Thoracic aorta (tissue), 2 donors: ENCODE measurements at places on chromosomes 11 and 22. TPM values are rescaled to one million over a fixed set of nuclear protein-coding genes. Genes with fewer than 3 reads are reported as not detected.

MISFA gene
- total RNA-seq = not detected

DNA sequence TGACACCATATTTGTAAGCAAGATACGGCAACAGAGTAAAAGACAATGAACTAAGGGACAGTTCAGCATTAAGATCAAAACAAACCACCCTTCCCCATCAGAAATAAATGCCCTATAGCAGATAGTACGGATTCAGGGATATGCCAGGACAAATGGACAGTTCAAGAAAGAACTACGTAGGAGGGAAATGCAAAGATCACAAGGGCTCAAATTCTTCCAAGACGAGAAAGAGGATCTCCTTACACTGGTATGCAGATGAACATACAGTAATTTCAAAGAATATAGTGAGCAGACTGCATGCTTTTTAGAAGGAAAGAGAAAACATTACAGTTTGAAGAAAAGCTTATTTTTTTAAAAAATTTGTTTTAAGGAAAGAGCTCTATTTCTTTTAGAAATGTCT is 124.7 kb upstream of the APOA1 start:
- peaks cover 18% of the 10 kb centered on the region for H3K4me1 ChIP-seq
- DNase-seq = no peak
- no peaks in the 10 kb centered on the region for H3K36me3 ChIP-seq
- no peaks in the 10 kb centered on the region for H3K27me3 ChIP-seq

DNA sequence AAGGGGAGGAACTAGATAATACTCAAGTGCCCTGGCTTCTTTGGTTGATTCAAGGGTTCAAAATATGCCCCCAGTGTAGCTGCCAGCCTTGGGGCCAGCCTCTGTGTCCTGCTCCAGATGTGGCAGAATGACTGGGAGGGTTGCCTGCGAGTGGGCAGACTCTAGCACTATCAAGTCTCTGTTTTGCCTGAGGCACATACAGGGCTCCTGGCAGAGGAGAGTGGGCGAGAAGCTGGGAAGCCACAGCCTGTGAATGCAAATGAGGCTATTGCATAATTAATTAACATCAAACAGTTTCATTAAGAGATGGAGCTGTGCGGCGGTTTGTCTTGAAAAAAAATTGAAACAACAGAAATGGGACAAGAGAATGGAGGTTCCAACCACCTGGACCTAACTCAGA is 50.8 kb downstream of the BUD13 start:
- H3K27me3 ChIP-seq = no peaks in the 10 kb centered on the region
- no peak overlapping the region for H3K27ac ChIP-seq

FXYD6 gene
- 17.8 TPM for total RNA-seq

ZNF280B gene
- not detected for total RNA-seq

- no peak overlapping the region for H3K27ac ChIP-seq
- DNase-seq = no peak
- H3K27me3 ChIP-seq = no peaks in the 10 kb centered on the region
- H3K36me3 ChIP-seq = no peaks in the 10 kb centered on the region
- H3K4me1 ChIP-seq = no peaks in the 10 kb centered on the region
These were observed 389.7 kb downstream of the NXPE2 start for GRCh38 chr11:115067900-115068530.

- no peak overlapping the region for H3K27ac ChIP-seq
- no peak overlapping the region for H3K4me3 ChIP-seq
- H3K36me3 ChIP-seq = no peaks in the 10 kb centered on the region
- no peak for DNase-seq
- no peaks in the 10 kb centered on the region for H3K27me3 ChIP-seq
These were observed 1461.2 kb downstream of the TBC1D22A start for GRCh38 chr22:48223488-48224190.

GRCh38 chr11:92735039-92735438 is 234.4 kb upstream of the MTNR1B start:
- no peak overlapping the region for H3K27ac ChIP-seq
- no peaks in the 10 kb centered on the region for H3K27me3 ChIP-seq

DNA sequence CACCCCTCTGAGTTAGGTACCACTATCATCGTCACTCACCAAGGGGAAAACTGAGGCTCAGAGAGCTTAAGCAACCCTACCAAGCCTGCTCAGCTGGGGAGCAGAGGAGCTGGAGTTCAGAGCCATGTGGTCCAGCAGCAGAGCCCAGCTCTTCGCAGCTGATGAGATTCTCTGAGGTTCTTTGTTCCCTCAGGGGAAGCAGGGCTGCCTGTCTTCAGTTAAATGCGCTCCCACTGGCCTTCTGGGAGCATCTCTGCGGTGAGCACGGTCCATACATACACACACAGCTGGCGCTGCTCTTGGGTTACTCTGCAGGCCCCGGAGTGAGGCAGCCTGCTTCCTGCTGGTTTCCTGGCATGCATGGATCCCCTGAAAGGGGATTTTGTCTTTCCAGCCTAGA is 5.2 kb upstream of the PTGDR2 start:
- no peak for DNase-seq
- H3K27me3 ChIP-seq = no peaks in the 10 kb centered on the region
- H3K27ac ChIP-seq = no peak overlapping the region
- H3K36me3 ChIP-seq = no peaks in the 10 kb centered on the region

DNA sequence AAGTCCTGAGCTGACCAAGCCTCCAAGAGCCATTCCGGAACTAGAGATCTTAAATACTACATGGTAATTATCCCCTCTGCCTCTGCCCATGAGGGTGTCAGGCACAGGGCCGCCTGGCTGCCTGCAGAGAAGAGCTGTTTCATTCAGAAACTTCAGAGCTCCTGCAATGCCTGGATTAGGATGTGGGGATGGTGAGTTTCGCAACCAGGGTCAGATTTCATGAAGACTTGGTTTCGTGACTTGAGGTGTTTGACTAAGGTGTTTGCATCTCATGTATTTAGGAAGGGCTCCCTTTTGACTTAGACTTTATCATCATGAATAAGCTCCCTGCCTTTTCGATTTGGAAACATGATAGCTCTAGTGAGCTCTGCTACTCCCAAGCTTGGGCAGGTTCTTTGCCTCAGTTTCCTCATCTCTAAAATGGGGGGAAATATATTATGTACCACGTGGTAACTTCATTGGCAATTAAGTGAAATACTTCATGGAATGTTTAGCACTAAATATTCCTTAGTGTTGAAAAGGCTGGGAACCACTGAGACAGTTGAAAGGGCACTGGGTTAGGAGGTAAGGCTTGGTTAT is 9.1 kb downstream of the TIMP3 start:
- no peak overlapping the region for H3K4me3 ChIP-seq
- H3K27ac ChIP-seq = no peak overlapping the region
- no peaks in the 10 kb centered on the region for H3K36me3 ChIP-seq
- H3K27me3 ChIP-seq = no peaks in the 10 kb centered on the region

KCNJ5 gene
- 6.9 TPM for total RNA-seq

FTH1 gene
- 2,025 TPM for total RNA-seq
